ENCODE measurements at places on chromosomes 1 and 21. TPM values are rescaled to one million over a fixed set of nuclear protein-coding genes. Genes with fewer than 3 reads are reported as not detected.

NOS1AP gene
- 0.20 TPM for polyA plus RNA-seq

FLAD1 gene
- polyA plus RNA-seq: 39.9 TPM

GPX7 gene
- 3.8 TPM for polyA plus RNA-seq

PTPN7 gene
- polyA plus RNA-seq: not detected

NBL1 gene
- polyA plus RNA-seq: 54.2 TPM

DNA sequence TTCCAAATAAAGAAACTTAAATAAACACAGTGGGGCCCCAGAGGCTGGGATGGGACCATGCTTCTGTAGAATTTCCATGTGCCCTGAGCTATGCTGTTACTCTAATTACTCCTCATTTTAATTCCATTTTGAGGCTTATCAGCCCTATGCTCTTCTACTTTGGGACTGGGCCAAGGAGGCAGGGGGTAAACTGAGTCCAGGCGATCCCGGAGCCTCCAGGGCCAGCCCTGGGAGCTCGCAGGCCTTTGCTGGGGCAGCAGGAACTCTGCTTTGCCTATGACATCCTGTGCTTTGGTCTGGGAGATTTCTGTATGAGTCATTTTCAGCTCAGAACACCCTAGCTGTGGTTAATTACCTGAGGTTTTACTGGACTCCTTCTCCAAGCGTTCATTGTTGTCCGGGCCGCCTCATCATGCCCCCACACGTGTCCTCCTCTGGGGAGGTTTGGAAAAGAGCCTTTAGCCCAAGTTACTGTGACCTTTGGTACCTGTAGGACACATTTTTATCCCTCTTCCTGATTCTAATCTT is 95.7 kb downstream of the RHOU start:
- no peak overlapping the region for H3K4me3 ChIP-seq
- H3K4me1 ChIP-seq: peaks cover 7% of the 10 kb centered on the region
- H3K27me3 ChIP-seq: peaks cover 22% of the 10 kb centered on the region

- peaks cover 3% of the 10 kb centered on the region for H3K27me3 ChIP-seq
- H3K4me1 ChIP-seq: no peaks in the 10 kb centered on the region
- no peak overlapping the region for H3K27ac ChIP-seq
- H3K36me3 ChIP-seq: no peaks in the 10 kb centered on the region
- no peak overlapping the region for H3K4me3 ChIP-seq
These were observed 7.0 kb downstream of the EXTL1 start for GRCh38 chr1:26028490-26028980.

DNA sequence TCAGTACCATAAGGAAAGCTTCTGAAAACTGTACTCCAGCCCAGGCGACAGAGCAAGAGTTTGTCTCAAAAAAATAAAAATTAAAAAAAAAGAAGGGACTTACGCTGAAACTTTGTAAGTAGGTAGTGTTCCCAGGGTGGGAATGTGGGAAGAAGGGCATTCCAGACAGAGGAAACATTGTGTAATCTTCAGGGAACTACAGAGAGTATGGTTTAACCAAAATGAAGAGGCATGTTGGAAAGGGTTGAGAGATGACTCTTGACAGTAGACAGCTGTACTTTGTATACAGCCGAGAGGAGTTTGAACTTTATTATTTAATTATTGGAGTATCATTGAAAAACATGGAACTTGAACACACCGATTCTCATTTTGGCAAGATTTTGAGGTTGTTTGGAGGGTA is 43.0 kb downstream of the PPP2R5A start:
- H3K27me3 ChIP-seq: no peaks in the 10 kb centered on the region
- no peak overlapping the region for H3K27ac ChIP-seq
- peak; percentile 45 for DNase-seq
- no peaks in the 10 kb centered on the region for H3K36me3 ChIP-seq
- no peaks in the 10 kb centered on the region for H3K4me1 ChIP-seq

- H3K27me3 ChIP-seq: peaks cover 65% of the 10 kb centered on the region
- no peak for DNase-seq
- H3K27ac ChIP-seq: no peak overlapping the region
- H3K36me3 ChIP-seq: no peaks in the 10 kb centered on the region
- peaks cover 8% of the 10 kb centered on the region for H3K4me1 ChIP-seq
- no peak overlapping the region for H3K4me3 ChIP-seq
These were observed 72.7 kb upstream of the TINAGL1 start for GRCh38 chr1:31503570-31503969.

DNA sequence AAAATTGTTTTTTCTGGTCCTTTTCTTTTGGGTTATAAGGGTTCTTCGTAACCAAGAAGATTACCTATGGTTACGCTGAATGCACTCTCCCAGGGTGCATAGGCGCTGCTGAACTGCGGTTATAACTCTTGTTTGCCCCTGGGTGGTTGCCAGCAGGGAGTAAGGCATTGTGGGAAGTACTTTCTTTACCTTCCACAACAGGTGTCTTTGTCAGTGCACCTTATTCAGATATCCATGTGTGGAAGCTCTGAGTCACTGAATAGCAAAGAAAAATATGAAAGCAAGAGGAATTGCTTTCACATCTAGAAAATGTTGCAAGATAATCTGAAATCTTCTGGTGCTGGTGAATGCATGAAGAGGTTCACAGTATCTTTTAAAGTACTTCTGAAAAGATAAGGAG is 124.4 kb upstream of the CACYBP start:
- no peak overlapping the region for H3K4me3 ChIP-seq
- DNase-seq: no peak
- no peaks in the 10 kb centered on the region for H3K27me3 ChIP-seq
- no peaks in the 10 kb centered on the region for H3K4me1 ChIP-seq
- H3K36me3 ChIP-seq: no peaks in the 10 kb centered on the region
- no peak overlapping the region for H3K27ac ChIP-seq

DNA sequence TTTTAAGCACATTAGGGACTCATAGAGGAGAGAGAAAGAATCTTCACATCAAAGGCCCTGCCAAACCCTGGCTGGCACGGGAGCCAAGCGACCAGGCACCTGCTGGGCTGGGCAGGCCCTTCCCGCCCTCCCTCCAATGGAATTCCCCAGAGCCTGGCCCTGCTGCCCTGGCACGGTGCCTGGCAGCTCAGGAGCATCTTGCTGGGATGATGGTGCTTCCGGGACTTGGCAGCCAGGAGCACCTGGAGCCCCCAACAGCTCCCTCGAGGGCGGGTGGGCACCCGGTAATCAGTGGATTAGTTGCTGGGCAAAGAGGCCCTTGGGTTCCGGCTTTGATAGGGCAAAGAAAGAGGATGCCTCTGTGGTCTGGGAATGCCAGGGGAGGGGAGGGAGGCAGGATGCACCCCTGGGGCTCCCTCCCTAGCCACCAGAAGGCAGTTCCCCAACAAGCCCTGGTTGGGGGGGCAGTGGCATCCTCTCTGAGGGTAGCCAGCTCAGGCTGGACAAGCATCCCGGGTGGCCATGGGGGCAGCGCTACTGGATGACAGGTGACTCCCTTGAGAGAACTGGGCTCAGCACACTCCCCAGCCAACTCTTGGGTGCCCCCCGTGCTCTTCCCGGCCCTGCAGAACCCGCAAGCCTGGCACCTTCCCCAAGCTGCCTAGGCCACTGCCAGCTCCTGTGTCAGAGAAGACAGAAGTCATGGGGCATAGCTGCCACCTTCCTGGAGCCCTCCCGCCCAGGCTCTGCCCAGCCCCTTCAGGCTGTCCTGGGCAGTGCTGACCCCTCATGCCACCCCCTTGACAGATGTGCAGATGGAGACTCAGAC is 26.4 kb downstream of the KRTAP10-1 start:
- H3K27ac ChIP-seq: no peak overlapping the region
- H3K36me3 ChIP-seq: no peaks in the 10 kb centered on the region
- H3K27me3 ChIP-seq: no peaks in the 10 kb centered on the region
- H3K4me1 ChIP-seq: no peaks in the 10 kb centered on the region
- no peak for DNase-seq

GRCh38 chr1:77866296-77866695 is 22.1 kb upstream of the NEXN start:
- no peak for DNase-seq
- H3K27ac ChIP-seq: no peak overlapping the region
- 0 out of 2 replicates have a peak, but pooled peaks cover 3% of the 10 kb centered on the region for H3K4me1 ChIP-seq
- no peak overlapping the region for H3K4me3 ChIP-seq

DNA sequence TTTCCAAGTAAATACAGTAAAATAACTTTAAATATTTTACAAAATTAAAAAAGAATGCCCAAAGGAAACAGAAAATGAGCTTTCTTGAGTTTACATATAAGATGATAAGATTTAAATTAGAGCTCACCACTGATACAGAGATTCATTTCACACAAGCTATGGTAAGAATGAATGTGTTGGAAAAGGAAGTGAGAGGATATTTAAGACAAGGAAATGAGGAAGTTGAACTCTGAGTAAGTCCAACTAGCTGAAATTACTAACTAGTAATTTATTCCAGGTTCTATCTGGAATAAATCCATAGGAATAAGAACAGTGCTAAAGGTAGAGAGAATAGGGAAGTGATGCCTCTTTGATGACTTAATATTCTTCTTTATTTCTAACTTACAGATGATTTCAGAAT is 42.4 kb downstream of the FNBP1L start:
- no peaks in the 10 kb centered on the region for H3K4me1 ChIP-seq
- no peaks in the 10 kb centered on the region for H3K36me3 ChIP-seq
- H3K4me3 ChIP-seq: no peak overlapping the region

GRCh38 chr21:39518055-39518846 is 66.5 kb downstream of the SH3BGR start:
- H3K4me3 ChIP-seq: no peak overlapping the region
- peak; percentile 32 for DNase-seq
- no peaks in the 10 kb centered on the region for H3K27me3 ChIP-seq
- no peaks in the 10 kb centered on the region for H3K4me1 ChIP-seq

GRCh38 chr1:19395678-19396192 is 83.6 kb downstream of the SLC66A1 start:
- DNase-seq: peak; percentile 83
- H3K36me3 ChIP-seq: peaks cover 6% of the 10 kb centered on the region
- H3K27me3 ChIP-seq: no peaks in the 10 kb centered on the region
- H3K27ac ChIP-seq: 0 out of 2 replicates have a peak overlapping the region, but pooled peaks have one; percentile 9
- no peak overlapping the region for H3K4me3 ChIP-seq
- H3K4me1 ChIP-seq: peaks cover 34% of the 10 kb centered on the region

- peaks cover 89% of the 10 kb centered on the region for H3K27me3 ChIP-seq
- no peaks in the 10 kb centered on the region for H3K4me1 ChIP-seq
- no peak for DNase-seq
- H3K27ac ChIP-seq: no peak overlapping the region
These were observed 2.5 kb downstream of the HPCAL4 start for GRCh38 chr1:39688706-39689105.

DNA sequence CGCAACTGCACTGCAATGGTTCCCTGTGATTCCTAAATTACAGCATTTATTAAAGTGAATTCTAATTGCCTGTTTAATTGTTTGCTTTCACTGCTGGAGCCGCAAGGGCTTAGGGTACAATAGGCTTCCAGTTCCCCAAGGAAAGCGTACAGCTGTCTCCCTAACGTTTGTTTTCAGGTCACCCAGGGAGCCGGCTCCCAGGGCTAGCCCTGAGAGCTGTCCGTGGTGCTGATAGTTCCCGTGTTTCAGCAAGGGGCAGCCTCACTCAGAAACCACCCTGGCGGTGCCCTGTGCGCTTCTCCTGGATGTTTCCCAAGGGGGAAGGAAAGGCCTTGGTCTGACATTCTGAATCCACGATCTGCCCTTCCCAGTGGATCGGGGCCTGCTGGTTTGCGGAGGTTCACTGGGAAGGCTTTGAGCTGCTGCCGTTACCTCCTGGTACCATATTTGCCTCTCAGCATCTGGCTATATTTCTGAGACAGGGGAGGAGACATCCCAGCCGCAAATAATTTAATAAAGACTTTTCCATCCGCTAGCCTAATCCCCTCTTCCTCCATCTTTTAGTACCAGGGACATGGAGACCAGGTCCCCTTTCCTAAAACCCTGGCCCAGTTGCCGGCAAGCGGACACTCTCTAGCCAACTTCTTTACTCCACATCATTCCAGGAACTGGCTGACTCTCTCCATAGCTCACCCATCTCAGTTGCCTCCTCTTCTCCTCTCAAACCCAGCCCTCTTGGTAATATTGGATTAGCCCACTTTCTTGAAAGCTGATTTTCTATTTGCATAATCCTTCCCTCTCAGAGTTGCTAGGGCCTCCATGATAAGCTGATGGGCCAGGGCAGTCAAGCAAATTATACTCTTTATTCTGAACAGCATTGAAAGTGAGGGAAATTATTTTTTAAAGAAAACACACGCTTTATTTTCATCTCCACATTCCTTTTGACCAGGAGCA is 149.0 kb downstream of the IGSF21 start:
- no peaks in the 10 kb centered on the region for H3K4me1 ChIP-seq
- H3K27me3 ChIP-seq: no peaks in the 10 kb centered on the region
- no peak for DNase-seq
- H3K4me3 ChIP-seq: no peak overlapping the region
- H3K27ac ChIP-seq: no peak overlapping the region

DNA sequence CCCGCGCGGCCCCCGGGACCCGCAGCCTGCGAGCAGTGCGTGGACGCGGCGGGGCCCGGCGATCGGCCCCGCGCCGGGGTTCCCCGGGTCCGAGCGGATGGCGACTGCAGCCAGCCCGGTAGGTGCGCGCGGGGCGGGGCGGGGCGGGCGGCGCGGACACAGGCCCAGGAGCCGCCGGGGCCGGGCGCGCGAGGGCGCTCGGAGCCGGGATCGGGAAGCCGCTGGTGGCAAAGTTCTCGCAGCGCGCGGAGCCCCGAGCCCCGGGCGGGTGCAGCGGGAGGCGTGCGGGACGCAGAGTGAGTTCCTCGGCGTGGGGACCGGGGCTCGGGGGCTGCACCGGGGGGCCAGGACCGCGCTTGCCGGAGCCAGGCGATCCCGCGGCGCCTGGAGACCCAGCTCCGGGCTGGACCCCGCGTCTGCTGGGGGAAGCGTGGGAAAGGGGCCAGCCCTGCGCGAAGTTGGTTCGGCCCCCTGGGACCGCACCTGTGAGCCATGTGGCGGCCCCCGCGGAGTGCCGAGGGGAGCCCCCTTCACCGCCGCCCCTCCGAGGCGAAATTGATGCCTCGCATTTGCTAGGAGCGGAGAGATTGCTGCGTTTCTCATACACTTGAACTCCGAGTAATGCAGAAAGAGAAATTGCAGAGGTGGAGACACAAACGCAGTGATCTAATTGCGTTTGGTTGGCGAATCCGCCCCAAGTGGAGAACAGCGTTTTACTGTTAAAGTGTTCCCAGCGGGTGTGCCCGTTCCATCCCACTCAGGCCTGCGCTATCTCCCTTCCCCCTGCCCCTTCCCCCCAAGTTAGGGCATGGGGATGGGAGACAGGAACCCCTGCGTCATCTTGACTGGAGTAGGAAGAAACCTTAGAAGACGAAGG is 228.9 kb upstream of the TMEM51 start:
- H3K27me3 ChIP-seq: no peaks in the 10 kb centered on the region
- H3K4me1 ChIP-seq: peaks cover 21% of the 10 kb centered on the region
- no peaks in the 10 kb centered on the region for H3K36me3 ChIP-seq
- peak overlapping the region; percentile 59 for H3K27ac ChIP-seq
- H3K4me3 ChIP-seq: peak overlapping the region; percentile 79

DNA sequence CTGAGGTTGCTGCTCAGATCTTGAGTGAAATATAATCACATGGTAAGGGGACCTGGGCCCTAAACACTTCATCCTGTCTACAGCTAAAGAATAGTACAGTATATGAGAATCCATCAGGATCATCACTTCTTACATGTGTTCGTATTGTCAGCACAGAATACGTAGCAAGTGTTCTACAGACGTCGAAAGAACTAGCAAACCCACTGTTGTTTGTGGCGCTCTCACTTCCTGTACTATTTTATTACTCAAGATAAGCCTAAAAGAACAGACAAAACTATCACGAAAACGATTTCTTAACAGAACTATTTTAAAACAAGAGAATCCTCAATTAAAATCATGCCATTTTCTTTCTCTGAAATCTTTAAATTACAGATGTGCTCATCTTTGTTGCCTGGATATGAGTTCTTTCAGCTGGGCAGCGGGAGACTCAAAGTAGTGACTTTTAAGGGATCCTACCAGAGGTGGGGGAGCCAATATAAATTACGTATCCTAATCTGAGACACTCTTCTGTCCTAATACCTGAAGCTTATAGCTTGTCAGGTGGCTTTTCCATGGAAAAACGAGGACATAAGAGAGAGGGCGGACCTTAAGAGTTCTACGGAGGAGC is 724 bp downstream of the ST7L start:
- DNase-seq: peak; percentile 44
- peak overlapping the region; percentile 86 for H3K4me3 ChIP-seq
- H3K27ac ChIP-seq: peak overlapping the region; percentile 99
- no peaks in the 10 kb centered on the region for H3K27me3 ChIP-seq
- no peaks in the 10 kb centered on the region for H3K4me1 ChIP-seq
